ENCODE measurements at places on chromosomes 2 and 18.

DNA sequence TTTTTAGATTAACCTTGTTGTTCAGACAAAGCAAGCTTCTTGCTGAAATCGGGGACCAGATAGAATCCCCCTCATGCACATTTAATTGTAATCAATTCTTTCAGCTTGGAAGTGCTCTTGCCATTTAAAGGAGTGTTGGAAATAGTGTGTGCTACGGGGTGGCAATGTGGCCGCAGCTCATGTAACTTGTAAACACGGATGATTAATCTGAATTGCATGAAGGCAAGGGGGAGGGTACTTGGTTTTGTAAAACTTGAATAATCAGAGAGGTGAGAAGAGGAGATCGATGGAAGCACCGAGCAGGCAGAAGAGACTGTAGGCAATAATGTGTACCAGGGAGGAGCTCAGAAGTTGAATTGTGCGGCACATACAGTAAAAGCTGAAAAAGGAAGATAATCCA, 273.5 kb downstream of the PTGR3 start:
- no peak for DNase-seq

DNA sequence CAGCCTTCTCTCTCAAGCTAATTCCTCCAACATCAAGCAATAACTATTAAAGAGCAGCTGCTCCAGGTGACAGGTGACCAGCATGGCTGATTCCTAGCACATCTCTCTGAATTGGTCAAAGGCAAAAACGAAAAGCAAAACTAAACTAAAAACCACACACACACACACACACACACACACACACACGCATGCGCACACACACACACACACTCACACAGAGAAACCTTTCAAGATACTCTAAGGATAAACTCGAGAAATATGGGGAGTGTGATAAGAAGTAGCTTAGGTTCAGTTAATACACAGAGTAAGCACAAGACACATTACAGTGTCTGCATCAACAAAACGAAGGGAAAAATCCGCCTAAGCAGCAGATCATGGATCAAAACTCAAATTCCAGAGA, 74.5 kb upstream of the FZD7 start:
- DNase-seq, result no peak

DNA sequence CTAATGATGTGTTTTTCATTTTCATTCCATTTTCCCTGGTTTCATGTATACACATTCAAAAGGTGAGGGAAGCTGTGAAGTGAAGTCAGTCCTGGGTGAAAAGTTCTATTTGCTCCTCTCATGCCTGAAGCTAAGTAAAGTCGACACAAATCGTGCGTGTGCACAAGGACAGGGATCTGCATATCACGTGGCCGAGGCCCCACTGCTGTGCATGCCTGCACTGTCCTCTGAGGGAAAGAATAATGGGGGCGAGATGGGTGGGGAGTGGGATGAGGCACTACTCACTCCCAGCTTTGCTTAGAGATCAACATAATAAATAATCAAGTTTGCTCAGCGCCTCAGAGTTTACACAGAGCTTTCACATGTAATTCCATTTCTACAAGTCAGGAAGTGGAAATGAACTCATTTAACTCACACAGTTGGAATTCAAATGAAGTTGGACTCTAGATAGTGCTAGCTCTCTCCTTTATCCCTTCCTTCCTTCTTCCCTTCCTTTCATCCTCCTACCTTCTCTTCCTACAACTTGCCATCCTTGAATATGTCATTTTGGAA, 5.1 kb upstream of the PTPRM start:
- no peak for DNase-seq

GRCh38 chr2:86078774-86079545, 26.7 kb downstream of the POLR1A start:
- peak; percentile 62 for DNase-seq

GRCh38 chr2:43408407-43409160, 182.2 kb upstream of the ZFP36L2 start:
- no peak for DNase-seq

- no peak for DNase-seq
Measured at GRCh38 chr18:47968006-47968676, 37.7 kb upstream of the SMAD2 start.

Measured in DMS79 treated with DMSO at 0.1 percent for 48 hours (cell line).